ENCODE measurements at places on chromosomes 5 and 9.
A peak's percentile ranks its signal among the peaks of the same experiment; 100 is the strongest.

DNA sequence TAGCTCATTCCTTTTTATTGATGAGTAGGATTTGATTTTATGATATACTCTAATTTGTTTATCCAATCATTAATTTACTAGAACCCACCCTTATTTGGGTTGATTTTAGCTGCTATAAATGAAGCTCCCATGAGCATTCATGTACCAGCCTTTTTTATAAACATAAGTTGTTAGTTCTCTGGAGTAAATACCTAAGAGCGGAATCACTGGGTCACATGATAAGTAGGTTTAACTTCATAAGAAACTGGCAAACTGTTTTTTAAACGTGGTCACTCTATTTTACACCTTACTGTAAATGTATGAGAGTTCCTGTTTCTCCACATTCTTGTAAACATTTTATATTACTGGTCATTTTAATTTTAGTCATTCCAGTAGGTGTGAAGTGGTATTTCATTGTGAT, 364.6 kb downstream of the NPR3 start:
- no peak overlapping the region for H3K4me3 ChIP-seq
- H3K27me3 ChIP-seq: no peaks in the 10 kb centered on the region
- no peak for DNase-seq
- H3K36me3 ChIP-seq: no peaks in the 10 kb centered on the region
- no peak overlapping the region for H3K27ac ChIP-seq
- H3K4me1 ChIP-seq: no peaks in the 10 kb centered on the region

DNA sequence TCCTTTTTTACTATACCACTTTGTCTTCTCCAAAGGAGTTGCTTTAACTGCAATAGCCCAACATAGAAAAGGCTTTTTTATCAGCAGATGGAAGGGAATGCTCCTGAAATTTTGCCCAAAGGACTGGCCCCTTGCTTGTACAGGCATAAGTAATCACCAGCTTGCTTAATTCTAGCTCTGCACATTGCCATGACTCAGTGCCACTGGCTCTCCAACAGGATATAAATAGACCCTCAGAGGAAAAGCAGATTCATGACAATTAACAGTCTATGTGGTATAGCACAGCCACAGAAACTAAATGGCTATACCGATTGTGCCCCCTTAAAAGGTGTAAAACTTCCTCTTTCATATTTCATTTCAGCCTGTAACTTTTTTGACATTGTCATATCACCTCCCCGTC, 227.0 kb downstream of the ZNF608 start:
- no peaks in the 10 kb centered on the region for H3K4me1 ChIP-seq
- no peak overlapping the region for H3K27ac ChIP-seq
- no peak for DNase-seq
- no peaks in the 10 kb centered on the region for H3K36me3 ChIP-seq
- no peak overlapping the region for H3K4me3 ChIP-seq

DNA sequence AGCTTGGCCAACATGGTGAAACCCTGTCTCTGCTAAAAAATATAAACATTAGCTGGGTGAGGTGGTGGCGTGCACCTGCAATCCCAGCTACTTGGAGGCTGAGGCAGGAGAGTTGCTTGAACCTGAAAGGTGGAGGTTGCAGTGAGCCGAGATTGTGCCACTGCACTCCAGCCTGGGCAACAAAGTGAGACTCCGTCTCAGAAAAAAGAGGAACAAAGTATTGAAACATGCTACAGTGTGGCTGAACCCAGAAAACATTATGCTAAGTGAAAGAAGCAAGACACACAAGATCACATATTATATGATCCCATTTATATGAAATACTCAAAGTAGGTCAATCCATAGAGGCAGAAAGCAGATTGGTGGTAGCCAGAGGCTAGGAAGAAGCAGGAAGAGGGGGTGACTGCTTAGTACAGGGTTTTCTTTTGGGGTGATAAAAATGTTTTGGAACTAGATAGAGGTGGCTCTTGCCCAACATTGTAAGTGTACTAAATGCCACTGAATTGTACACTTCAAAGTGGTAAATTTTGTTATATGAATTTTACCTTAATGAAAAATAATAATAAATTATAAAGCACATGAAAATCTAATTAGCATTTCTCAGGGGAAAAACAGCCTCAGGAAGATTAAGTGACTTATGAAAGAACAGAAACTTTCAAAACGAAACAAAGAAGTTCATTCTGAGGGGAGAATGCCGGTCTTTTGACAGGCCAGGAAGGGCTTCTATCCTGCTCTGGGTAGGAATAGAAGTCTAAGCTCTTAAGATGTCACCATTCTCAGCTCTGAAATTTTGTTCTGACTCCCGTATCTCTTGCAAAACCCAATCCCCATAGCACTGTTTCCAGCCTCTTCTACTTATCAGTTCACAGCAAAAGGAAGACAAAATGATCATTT, 161.1 kb upstream of the TBCA start:
- no peaks in the 10 kb centered on the region for H3K36me3 ChIP-seq
- H3K4me3 ChIP-seq: peak overlapping the region; percentile 9
- H3K27ac ChIP-seq: peak overlapping the region; percentile 21
- peaks cover 32% of the 10 kb centered on the region for H3K27me3 ChIP-seq
- H3K4me1 ChIP-seq: peaks cover 13% of the 10 kb centered on the region

DNA sequence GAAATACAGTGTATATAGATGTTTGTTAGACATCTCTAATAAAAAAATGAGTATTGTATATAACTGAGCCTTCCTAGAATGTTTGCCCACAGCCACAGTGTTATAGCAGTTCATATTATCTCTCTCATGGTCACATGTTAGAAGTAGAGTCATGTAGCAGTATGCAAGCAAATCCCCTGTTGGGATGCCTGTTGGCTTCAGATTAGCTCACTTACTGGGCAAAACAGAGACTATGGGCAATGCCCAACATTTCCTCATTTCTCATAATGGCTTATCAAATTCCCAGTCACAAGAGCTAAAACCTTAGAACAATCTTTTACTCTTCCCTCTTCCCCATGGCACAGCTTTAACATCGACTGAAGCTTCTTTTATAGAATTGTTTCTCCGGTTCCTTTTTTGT, 27.0 kb upstream of the PDCD1LG2 start:
- no peak overlapping the region for H3K27ac ChIP-seq
- H3K4me3 ChIP-seq: no peak overlapping the region
- H3K27me3 ChIP-seq: no peaks in the 10 kb centered on the region

GRCh38 chr9:18061856-18062255, 412.1 kb upstream of the ADAMTSL1 start:
- DNase-seq: no peak
- H3K36me3 ChIP-seq: no peaks in the 10 kb centered on the region
- no peak overlapping the region for H3K27ac ChIP-seq
- no peak overlapping the region for H3K4me3 ChIP-seq
- H3K4me1 ChIP-seq: no peaks in the 10 kb centered on the region

DNA sequence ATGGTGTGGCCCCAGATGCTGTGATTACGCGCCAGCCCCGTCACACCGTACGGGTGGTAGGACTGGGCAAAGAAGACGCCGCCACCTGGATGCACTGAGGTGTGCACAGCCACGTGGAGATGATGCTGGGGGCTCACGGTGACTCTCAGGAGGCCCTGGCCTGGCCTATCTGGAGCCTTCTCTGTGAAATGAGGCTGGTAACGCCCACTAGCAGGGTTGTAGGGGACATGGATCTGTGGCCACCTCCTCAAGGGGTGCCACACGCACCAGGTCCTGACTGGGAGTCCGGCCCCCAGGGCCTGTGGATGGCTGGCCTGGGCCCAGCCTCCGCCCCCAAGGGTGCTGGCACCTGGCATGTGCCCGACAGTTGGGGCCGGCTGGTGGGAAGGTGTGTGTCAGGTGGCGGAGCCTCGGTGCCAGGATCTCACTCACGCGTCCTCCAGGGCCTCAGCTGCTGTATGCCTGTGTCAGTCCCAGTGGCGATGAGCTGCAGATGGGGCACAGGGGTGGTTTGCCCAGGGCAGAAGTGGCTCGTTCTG, 32.4 kb downstream of the NEK6 start:
- H3K4me3 ChIP-seq: no peak overlapping the region
- no peaks in the 10 kb centered on the region for H3K27me3 ChIP-seq
- H3K36me3 ChIP-seq: no peaks in the 10 kb centered on the region
- DNase-seq: no peak

DNA sequence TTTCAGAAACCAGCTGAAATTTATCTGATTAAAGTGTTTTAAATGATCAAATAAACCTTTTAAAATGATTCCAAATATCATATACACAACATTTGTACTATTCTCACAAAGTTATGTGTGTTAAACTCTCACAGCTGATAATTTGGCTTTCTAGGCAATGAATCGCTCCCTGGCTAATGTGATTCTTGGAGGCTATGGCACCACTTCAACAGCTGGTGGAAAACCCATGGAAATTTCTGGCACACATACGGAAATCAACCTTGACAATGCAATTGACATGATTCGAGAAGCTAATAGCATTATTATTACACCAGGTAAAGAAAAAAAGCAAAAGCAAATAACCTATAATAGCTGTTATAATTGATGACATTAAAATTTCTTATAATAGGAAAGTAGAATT, 72.4 kb downstream of the NNT start:
- peaks cover 6% of the 10 kb centered on the region for H3K4me1 ChIP-seq
- H3K27me3 ChIP-seq: no peaks in the 10 kb centered on the region
- DNase-seq: no peak
- peaks cover 6% of the 10 kb centered on the region for H3K36me3 ChIP-seq
- no peak overlapping the region for H3K27ac ChIP-seq

- H3K4me1 ChIP-seq: no peaks in the 10 kb centered on the region
- H3K4me3 ChIP-seq: no peak overlapping the region
- H3K27me3 ChIP-seq: peaks cover 38% of the 10 kb centered on the region
- no peaks in the 10 kb centered on the region for H3K36me3 ChIP-seq
Measured at GRCh38 chr5:44774279-44774880, 34.4 kb upstream of the MRPS30 start.

DNA sequence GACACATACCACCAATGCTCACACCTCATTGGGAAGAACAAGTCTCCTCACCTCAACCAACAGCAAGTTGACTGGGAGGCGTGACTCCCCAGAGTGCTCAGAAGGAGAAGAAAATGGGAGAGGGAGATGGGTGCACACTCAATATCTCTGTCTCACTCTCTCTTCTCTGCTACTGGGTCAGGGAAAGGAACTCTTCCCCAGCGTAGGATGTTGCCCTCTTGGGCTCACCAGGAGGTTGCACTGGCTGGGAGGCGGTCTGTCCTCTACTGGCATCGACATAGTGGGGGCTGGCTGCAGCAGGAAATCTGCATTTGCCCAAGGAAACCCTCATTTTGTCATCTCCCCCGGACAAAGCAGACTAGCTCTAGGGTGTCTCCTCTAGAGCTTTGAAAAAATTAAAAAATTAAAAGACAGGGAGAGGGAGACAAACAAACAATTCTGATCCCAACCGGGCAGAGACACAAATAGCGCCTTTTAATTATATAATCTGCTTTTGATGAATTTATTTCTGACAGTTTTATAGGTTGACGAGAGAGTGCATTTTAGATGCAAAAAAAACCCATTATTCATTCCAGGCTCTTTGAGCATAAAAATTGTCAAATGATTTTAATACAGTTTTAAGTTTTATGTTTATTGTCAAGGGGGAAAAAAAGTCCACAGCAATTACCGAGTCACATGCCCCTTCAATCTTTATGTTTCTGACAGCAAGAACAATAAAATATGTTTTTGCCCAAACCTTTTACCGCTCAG, 179.3 kb upstream of the MVB12B start:
- H3K4me3 ChIP-seq: no peak overlapping the region
- peaks cover 10% of the 10 kb centered on the region for H3K4me1 ChIP-seq
- H3K36me3 ChIP-seq: peaks cover 3% of the 10 kb centered on the region
- no peak for DNase-seq
- no peak overlapping the region for H3K27ac ChIP-seq

DNA sequence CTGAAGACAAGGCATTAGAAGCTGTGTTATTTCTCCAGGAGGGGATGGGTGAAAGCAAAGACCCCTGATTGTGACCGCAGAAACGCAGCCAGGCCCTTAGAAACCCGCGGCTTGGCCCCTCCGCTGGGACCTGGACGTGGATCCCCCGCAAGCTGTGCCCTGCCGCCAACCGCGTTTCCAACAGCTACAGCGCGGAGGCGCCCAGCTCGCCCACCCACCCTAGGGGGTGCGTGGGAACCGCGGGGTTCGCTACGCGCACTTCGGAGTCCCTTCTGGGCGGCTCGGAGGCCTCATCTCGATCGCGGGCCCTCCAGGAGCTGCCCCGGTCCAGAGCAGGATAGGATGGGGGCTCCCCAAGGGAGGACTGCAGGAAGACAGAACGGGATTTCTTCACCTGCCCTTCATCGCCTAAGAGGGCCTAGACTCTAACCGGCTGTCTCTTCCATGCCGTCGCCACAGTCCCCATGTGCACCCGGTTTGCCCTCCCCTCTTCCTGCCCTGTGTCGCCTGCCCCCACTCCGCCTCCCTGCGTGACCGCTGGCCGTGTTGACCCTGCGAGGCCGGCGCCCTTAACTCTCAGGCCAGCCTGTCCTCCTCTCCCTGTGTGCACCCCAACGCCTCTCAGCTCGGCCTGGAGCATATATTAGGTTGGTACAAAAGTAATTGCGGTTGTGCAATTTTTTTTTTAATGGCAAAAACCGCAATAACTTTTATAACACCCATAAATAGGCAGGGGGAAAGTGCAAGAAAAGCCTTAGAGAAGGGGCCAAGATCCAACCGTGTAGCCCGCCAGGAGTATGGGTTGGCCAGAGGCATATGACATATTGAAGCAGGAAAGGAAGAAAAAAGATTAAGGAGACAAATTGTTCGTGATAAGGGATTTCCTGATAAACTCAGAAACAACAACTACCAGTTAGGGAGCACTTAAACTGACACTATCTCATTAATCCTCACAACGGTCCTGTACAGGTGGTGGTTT, 68.1 kb upstream of the FREM1 start:
- peaks cover 3% of the 10 kb centered on the region for H3K36me3 ChIP-seq
- H3K4me3 ChIP-seq: no peak overlapping the region
- DNase-seq: no peak
- H3K27me3 ChIP-seq: no peaks in the 10 kb centered on the region

DNA sequence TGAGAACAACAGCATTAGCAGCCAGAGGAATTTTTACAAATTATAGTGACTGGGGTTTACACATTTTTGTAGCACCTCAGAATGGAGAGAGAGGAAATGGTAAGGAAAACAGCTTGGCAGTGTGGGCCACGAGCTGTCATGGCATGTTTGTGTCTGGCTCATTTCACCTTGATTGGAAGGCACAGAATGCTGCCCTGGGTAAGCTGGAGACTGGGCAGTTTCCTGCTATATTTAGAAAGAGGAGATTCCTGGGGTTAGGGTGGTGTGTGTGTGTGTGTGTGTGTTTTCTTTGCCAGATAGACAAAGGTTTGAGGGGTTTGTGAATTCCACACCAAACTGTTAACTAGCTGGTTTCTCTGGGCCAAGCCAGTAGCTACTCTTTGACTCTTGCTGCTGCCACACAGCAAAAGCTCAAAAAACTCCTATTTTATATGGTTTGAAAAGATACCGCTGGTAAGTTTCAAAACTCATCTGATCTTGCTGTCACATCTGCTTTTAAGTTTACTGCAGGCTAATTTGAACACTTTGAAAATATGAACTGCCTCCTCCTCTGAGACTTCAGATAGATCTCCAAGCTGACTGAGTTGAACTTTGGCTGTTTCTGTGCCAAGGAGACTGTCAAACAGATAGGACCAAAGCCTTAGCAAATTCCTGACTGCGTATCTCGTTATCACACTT, 9.1 kb downstream of the ARHGAP26 start:
- peaks cover 32% of the 10 kb centered on the region for H3K4me1 ChIP-seq
- H3K27ac ChIP-seq: no peak overlapping the region
- H3K4me3 ChIP-seq: no peak overlapping the region
- peaks cover 20% of the 10 kb centered on the region for H3K27me3 ChIP-seq
- DNase-seq: no peak

GRCh38 chr5:150753863-150754262, 5.0 kb downstream of the DCTN4 start:
- no peak for DNase-seq
- H3K4me1 ChIP-seq: peaks cover 20% of the 10 kb centered on the region
- no peaks in the 10 kb centered on the region for H3K27me3 ChIP-seq
- H3K27ac ChIP-seq: peak overlapping the region; percentile 6
- peaks cover 7% of the 10 kb centered on the region for H3K36me3 ChIP-seq
